Stomach (tissue), 19 donors: ENCODE measurements at places on chromosomes 13 and 19. TPM values are rescaled to one million over a fixed set of nuclear protein-coding genes. Genes with fewer than 3 reads are reported as not detected.

DNA sequence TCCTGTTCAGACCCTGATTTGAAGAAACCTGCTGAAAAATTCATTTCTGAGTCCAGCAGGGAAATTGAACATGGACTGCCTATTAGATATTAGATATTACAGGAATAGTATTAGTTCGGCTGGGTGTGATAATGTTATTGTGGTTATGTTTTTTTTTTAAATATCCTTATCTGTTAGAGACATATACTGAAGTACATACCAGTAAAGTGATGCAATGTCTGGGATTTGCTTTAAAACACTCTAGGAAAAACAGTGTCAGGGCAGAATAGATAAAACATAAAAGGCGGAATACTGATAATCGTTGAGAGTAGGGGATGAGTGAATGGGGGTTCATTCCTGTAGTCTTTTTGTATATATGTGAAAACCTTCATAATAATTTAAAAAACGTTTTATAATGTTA is 28.7 kb upstream of the AMER2 start:
- no peak for DNase-seq

DNA sequence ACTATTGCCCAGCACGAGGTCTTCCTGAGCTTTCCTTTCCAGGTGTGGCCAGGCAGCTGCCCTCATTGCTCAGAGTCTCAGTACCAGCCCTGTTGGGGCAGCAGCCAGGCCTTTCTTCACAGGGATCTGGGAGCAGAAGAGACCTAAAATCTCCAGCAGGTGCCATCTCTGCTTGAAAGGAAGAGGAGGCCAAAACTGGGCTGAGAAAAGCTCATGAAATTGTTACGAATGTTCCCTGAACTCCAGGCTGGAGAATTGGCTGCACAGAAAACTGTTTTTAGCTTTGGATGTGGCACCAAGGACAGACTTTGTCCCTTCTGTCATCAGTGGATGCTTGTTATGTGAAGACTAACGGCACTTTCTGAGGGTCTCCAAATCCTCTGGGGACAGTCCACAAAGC is 8.7 kb upstream of the PEPD start:
- DNase-seq = no peak

DNA sequence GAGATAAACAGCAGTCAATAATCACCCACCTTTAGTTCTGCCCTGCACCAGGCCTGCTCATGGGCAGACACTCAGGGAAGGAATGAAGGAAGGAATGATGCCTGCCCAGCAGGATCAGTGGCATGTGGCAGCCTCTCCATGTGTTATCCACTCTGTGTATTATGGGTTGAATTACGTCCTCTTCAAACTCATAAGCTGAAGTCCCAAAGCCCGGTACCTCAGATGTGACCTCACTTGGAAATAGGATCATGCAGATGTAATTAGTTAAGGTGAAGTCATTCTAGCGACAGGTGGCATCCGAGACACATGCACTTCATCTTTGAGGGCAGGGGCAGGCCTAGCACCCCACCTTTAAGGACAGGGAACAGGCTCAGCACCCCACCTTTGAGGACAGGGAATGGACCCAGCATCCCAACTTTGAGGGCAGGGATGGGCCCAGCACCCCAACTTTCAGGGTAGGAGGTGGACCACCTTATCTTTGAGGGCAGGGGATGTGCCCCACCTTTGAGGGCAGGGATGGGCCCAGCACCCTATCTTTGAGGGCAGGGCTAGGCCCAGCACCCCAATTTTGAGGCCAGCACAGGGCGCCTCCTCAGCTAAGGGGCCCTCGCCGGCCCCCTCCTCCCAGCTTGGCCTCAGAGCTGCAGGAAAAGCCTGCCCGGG is 127.6 kb downstream of the URI1 start:
- DNase-seq = no peak

DNA sequence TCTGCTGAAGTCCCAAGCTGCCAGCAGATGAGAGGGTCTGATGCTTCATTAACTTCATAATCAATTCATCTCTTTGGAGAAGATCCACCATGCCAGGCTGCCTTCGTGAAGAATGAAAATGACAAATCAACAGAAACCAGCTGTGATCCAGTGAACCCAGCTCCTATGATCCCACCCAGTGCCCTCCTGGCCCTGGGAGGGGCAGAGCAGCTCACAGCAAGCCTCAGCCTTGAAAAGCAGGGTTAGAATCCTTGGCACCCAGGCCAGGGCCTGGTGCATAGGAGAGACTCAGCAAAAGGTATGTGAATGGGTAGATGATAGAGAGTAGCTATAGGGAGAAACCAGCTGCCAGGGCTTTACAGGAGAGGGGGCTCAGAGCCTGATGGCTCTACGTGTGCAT is 43.6 kb upstream of the UQCRFS1 start:
- DNase-seq = no peak

GRCh38 chr19:37127999-37128820 is 44.3 kb downstream of the ZNF585A start:
- DNase-seq = no peak

DNA sequence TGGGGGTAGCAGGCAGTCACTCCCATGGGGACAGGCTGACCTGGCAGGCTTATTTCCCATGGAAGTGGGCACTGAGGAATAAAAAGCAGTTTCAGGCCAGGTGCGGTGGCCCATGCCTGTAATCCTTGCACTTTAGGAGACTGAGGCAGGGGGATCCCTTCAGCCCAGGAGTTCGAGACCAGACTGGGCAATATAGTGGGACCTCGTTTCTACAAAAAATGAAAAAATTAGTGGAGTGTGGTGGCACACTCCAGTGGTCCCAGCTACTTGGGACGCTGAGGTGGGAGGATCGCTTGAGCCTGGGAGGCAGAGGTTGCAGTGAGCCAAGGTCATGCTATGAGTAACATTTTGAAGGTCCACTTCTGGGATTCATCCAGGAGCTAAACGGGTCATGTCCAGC is 6.0 kb downstream of the GJB2 start:
- no peak for DNase-seq

- DNase-seq = no peak
Measured at GRCh38 chr13:94394723-94395122, 84.8 kb downstream of the DCT start.

- DNase-seq = peak; percentile 93
Measured at GRCh38 chr19:5967994-5968430, 9.9 kb downstream of the RANBP3 start.

GRCh38 chr13:109586509-109587346 is 199.7 kb downstream of the IRS2 start:
- peak; percentile 54 for DNase-seq

The OXGR1 gene
- not detected for total RNA-seq

The APOC4 gene
- not detected for total RNA-seq

The GAPDHS gene
- total RNA-seq = not detected
